ENCODE measurements at places on chromosomes 1 and 21.

DNA sequence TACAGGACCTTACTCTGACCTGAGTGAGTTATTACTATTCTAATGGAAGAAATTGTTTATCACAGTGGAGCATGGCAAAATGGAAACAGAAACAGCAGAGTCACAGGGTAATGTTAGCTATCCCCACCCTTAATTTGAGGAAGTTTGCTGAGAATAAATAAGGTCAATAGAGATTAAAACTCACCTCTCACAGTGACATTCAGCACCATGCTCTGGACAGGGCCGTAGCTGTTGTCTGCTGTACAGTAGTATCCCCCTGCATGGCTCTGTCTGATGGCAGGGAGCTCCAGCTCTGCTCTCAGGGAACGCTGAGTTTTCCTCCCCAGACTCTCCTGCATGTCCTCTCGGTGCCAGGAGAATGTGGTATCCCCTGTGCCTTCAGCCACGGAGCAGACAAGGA lies 11.9 kb downstream of the FCRL4 start:
- DNase-seq: no peak

- no peak for DNase-seq
Measured at GRCh38 chr21:39198800-39199199, 15.5 kb upstream of the PSMG1 start.

- DNase-seq: no peak
Measured at GRCh38 chr1:89608319-89608983, 24.5 kb upstream of the LRRC8C start.

DNA sequence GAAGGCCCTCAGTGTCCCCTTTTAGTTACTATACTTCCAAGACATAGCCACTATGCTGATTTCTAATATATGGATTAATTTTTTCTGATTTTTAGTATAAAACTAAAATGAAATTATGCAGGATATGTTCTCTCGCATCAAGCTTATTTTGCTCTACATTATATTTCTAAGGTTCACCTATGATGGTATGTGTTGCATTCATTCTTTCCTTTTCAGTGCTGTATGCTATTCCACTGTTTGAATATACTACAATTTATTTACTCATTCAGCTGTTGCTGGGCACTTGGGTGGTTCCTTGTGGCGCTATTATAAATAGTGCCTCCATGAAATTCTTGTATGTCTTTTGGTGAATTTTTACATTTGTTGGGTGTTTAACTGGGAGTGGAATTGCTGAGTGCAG lies 230.3 kb downstream of the ATG4C start:
- DNase-seq: no peak

DNA sequence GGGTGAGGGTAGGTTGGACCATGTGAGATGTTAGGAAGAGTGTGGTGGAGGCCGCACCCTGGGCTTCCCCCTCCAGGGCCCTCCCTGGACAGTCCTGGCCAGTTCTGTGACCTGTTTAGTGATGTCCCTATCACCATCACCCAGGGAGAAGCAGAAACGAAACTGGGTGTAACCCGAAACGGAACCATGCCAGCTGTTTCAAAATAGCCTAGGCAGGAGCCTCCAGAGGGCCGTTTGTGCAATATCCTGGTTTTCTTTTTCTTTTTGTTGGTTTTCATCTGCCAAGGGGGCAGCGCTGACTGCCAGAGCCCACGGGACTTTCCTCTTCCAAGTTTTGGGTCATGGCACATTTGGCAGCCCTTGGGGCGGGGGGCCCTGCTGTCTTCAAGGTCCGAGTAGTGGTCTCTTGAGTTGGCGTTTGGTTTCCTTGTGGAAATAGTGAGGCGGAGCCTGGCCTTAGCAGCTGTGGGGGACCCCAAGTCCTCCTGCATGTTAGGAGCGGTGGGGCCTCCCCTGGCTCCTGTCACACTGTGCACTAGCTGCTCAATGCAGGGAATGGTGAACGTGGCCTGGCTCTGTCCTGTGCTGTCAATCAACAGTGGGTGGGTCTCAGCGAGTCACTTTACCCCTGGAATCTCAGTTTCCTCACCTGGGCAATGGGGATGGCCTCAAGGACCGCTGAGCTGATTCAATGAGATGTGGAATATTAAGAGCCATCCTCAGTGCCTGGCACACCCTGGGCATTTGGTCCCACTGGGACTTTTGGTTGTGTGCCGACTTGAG lies 90.7 kb downstream of the ARHGEF10L start:
- DNase-seq: no peak

DNA sequence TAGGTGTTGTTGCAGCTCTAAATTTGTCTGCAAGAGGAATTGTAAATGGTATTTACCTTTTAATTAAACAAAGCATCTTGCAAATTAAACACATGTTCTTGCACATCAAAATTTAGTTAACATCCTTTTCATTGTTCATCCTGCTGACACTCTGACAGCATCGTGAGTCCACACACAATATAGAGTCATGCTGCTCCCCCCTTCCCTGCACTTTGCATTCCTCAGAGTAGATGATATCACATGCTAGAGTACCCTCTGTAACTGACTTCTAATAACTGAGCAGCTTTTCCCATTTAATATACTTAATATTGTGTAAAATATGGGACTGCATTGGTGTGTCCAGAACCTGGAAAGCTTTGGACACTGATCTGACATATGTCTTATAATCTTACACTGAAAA lies 138.8 kb upstream of the DPYD start:
- no peak for DNase-seq

DNA sequence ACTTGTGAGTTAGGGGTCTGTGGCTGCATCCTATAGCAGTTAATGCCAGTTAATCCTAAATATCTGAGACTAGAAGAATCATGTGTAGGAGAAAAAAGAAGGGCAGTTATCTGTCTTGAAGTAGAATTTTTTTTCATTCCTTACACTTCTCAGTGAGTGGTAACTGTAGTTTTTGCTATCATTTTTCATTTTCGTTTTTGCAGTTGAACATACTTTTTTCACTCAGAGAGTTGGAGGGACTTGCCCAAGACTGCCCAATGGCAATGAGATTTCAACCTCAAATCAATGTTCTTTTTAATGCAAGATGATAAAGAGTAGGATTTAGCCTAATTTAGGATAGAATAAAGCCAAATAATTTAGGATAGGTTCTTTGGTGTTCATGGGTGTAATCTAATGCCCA lies 5.5 kb downstream of the PRDX6 start:
- no peak for DNase-seq

DNA sequence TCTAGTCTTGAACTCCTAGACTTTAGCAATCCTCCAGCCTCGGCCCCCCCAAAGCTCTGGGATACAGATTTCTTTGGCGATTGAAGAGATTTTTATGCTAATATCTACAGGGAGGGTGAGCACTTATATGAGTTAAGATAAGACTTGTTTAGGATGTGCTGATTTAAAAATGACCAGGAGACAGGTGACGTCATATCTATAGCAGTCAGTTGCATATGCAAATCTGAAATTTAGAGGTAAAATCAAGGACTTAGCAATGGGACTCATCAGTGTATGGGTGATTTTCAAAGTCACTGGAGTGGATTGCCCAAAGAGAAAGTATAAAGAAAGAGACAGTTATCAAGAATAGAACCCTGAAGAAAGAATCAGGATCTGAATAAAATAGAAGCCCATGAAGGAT lies 394.5 kb downstream of the ADGRL2 start:
- DNase-seq: no peak

DNA sequence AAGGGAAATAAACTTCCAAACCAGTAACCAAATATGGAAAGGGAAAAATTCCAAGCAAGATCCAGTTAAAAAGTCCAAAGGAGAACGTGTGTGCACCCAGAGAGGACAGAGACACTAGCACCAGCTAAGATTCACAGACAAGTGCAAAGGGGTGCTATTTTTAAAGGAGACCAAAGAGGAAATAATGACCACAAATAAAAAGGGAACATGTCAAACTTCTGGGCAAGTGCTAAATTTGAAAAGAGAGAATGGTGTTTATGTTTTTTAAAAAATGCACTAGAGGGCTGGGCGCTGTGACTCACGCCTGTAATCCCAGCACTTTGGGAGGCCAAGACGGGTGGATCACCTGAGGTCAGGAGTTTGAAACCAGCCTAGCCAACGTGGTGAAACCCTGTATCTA lies 8.6 kb downstream of the JAM2 start:
- no peak for DNase-seq

GRCh38 chr1:156488566-156489165 lies 11.9 kb downstream of the MEF2D start:
- DNase-seq: no peak

GRCh38 chr1:43991200-43991475 lies 261 bp upstream of the CCDC24 start:
- no peak for DNase-seq

DNA sequence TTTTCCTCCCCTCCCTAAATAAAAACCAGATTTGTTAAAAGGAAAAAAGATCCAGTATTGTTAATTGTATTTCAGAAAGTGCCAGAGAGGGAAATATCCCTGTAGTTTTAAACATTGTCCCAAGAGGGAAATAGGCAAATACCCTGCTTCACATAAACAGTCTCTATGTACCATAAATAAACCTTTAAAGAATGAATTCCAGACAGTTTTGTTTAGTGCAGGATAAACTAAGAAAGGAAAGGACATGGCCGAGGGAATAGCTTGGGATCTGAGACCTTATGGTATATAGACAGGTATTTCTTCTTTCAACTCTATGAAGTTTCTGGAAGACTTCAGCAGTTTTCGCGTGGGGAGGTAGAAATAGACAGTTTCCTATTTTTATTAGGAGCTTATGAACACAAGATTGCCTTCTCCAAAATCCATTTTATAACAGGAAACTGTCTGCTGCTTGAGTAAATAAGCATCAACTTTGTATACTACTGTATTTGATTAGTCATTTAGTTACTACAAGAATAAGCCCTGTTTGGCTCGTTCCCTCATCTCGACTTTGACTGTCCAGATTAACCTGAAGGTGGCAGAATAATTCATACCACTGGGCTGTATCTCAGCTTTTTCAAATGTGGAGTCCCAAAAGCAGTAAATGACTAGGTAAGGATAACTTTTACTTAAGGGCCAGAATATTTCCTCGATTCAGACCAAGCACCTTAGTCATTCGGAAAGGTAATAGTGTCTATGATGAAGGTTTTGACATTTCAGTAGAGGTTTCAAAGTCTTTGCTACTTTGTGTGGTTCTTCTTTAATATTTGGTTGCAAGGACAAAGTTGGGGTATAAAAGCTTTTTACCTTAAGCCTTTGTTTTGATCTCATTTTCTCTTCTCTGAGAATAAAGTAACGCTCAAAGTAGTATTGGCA lies 177.5 kb downstream of the VPS13D start:
- peak; percentile 55 for DNase-seq

DNA sequence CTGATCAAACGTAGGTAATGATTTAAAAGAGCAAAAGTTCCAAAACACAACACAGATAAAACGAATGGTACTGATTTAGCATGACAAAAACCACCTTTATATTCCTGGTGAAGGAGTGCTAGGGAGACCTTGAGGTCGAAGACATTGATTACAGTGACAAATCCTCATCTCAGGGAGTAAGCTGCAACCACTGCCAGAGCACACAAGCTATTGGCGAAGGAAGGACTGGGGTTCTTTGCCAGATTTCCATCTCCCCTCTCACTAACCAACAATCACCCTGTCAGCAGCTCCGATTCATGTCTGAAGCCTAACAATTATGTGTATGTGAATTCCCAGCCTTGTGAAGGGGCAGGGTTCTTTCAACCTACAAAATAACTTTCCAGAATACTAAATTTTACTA lies 40.2 kb upstream of the DMRTB1 start:
- no peak for DNase-seq

DNA sequence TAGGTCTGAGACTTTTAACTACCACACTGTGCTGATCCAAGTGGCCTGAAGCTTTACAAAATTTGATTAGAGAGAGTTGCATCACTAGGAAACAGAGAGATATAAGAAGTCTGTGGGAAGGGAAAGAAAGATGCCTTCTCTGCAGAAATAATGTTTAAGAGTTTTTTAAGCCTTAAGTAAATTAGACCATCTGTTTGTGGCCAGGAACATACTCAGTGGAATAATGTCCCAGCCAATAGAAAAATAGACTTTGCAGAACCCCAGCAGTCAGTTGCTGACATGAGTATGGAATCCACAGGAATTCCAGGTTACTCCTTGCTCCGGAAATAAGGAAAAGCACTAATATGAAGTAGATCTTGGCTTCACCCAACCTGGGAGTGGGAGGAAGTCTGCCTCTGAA lies 144.8 kb downstream of the ST6GALNAC5 start:
- no peak for DNase-seq

- DNase-seq: no peak
Measured at GRCh38 chr1:43276673-43277072, 6.9 kb downstream of the TMEM125 start.

DNA sequence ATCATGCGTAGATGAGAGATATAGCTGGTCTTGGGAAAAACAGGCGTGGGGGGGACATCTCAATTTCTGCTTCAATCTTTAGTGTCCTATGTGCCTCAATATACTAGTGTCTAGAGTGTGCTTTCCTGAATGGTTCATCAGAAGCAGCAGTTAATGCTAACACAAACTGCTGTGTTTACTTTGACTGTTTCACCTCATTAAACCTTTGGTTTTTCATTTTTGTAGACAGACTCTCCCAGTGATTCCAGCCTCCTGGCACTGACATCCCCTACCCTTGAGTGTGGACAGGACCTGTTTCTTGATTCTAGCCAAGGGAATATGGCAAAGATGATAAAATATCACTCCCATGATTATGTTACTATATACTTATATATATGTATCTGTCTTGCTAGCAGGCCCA lies 37.6 kb downstream of the ZYG11A start:
- no peak for DNase-seq

GRCh38 chr1:78691995-78692747 lies 42.5 kb downstream of the IFI44 start:
- no peak for DNase-seq

- no peak for DNase-seq
Measured at GRCh38 chr1:236247286-236247685, 34.5 kb downstream of the ERO1B start.

DNA sequence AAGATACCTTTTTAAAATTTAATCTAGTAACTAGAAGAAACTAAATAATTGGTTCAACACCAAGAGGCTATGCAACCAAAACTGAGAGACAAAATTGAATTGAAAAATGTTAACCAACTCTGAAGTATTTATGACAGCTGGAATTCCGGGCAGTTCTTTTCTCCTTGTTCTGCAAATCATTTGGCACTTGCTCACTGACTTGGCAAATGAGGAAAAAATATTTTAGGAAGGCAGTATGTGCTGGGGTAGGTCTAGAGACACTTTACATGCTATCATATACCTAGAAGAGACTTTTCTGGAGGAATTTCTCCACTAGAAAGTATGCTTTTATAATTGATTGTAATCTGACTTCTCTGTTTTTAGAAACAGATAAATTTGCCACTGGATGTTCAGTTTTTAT lies 22.1 kb upstream of the SH3D21 start:
- DNase-seq: no peak

GRCh38 chr1:241593186-241593585 lies 47.0 kb downstream of the CHML start:
- DNase-seq: no peak

DNA sequence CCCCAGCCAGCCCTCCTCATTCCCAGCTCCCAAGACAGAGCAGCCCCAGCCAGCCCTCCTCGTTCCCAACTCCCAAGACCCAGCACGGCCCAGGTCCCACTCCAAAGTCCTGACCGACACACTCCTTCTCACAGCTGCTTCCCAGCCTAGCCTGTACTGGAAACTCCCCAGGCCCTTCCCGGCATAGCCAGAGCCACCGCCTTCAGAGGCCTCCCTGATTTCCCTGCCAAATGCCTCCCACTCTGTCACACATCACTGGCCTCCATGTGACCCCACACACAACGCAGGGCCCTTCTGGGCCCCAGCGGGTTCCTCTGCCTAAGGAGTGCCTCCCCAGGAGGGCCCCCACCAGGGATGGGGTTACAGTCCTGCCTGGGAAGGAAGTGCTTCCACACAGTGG lies 2.8 kb downstream of the UBE2J2 start:
- no peak for DNase-seq

- DNase-seq: no peak
Measured at GRCh38 chr1:2270260-2271100, 42.4 kb downstream of the SKI start.
